A673 (cell line): ENCODE measurements at places on chromosomes 4 and X. TPM values are rescaled to one million over a fixed set of nuclear protein-coding genes. Genes with fewer than 3 reads are reported as not detected.

SOX3 gene
- total RNA-seq: not detected in 2 replicates

NDNF gene
- total RNA-seq: 10.6 and 12.1 TPM in 2 replicates

DNA sequence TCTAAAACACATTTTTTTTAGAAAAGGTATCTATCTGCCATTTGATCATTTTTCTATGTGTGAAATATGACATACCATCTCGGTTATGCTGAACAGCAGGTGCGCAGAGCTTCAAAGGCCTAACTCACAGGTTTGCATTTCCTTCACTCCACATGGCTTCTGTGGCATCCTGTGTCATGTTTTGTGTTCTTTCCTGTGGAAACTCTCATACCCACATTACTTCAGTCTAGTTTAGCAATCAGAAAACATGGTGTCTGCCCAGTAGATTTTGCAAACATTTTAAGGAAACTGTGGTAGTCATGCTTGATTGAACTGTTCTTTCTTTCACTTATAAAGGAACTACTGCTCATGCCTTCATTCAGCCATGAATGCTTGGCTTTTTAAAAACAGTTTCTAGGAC, 11.3 kb upstream of the ARAP2 start:
- no peak overlapping the region for H3K27ac ChIP-seq
- no peak overlapping the region for H3K4me3 ChIP-seq
- H3K4me1 ChIP-seq: no peaks in the 10 kb centered on the region
- H3K36me3 ChIP-seq: no peaks in the 10 kb centered on the region

DNA sequence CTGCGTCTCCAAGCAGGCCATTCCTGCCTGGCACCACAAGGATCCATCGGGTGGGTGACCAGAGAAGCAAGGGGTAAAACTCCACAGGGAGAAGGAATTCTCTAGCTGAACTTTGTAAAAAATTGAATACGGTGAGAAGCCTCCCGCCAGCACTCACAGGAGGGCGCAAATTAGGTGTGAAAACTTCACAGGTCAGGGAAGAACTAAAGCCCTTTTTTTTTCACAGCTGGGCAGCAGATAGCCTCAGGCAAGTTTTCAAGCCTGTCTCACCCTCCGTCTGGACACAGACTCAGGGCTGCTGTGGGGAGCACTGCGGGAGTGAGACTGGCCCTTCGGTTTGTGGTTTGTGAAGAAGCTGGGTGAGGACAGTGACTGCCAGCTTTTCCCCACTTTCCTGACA, 224.1 kb upstream of the FGF16 start:
- H3K27ac ChIP-seq: no peak overlapping the region
- H3K4me1 ChIP-seq: no peaks in the 10 kb centered on the region
- no peaks in the 10 kb centered on the region for H3K27me3 ChIP-seq
- no peak for DNase-seq

DNA sequence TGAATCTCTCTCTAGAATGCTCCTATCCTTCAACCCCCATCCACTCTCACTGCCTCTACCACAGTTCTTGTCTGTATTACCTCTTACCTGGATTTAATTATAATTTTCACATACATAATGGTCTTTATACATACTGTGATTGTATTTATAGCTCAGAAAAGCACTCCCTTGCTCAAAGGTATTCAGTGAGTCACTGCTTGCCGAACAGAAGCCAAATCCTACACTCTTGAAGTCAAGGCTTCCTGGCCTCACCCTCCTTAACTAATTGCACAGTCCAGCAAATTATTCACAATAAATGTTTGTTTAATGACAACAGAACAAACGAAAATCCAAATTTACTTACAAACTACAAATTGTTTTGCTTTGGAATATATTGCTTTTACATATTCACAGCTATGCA, 159.5 kb downstream of the KLHL13 start:
- no peak overlapping the region for H3K27ac ChIP-seq
- DNase-seq: no peak
- no peak overlapping the region for H3K4me3 ChIP-seq
- H3K27me3 ChIP-seq: no peaks in the 10 kb centered on the region
- no peaks in the 10 kb centered on the region for H3K4me1 ChIP-seq
- H3K36me3 ChIP-seq: no peaks in the 10 kb centered on the region

DNA sequence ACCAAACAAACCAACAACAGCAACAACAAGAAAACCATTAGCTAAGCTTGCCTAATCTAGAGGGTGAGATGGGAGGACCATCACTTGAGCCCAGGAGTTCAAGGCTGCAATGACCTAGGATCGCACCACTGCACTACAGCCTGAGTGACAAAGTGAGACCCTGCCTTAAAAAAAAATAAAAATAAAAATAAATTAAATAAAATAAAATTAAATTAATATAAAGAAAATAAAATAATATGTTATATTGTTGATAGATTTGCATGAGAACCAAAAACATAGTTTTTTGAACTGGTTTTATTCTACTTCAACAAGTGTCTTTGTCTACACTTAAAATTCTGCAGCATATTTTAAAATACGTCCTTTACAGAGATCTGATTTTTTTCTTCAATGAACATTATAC, 2683.1 kb downstream of the ARAP2 start:
- H3K27me3 ChIP-seq: no peaks in the 10 kb centered on the region
- H3K36me3 ChIP-seq: no peaks in the 10 kb centered on the region
- no peak overlapping the region for H3K4me3 ChIP-seq
- no peak overlapping the region for H3K27ac ChIP-seq
